ENCODE measurements at places on chromosomes 6 and 20.

- no peak for DNase-seq
Measured at GRCh38 chr6:24775520-24776058, 852 bp downstream of the GMNN start.

- DNase-seq: no peak
Measured at GRCh38 chr20:48448666-48449600, 378.9 kb downstream of the PREX1 start.

- no peak for DNase-seq
Measured at GRCh38 chr6:138382498-138383265, 5.0 kb downstream of the SMIM28 start.

GRCh38 chr6:43180058-43180457 is 1.9 kb upstream of the CUL9 start:
- no peak for DNase-seq

DNA sequence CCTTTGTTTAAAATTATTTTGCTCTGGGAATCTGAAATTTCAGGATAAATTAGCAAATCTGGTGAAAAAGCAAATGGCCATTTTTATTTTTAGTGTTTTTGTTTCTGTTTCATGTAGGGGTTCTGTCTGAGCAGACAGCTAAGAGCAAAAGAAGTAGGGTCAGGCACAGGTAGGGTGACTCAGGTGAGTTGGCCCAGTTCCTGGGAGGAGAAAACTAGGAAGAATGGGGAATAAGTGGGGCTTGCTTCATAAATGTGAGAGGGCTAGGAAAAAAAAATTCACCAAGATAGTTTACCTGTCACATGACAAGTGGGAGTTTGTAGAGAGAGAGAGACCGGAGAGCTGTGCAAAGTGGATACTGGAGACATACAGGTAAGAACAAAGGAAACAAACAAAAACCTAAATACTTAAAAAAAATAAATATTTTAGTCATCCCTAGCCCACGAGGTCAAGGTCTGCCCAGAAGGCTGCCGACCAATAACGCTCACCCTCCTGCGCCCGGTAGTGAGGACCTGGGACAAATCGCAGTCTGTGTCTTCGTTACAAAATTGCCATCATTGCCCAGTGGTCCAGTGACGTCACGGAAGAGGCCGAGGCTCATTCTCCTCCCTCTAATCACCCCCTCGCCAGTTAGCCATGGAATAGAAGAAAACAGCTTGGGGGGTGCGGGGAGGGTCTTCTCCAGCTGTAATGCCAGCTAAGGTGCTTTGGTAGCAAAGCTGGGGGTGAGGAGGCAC is 2.3 kb downstream of the THBD start:
- no peak for DNase-seq

GRCh38 chr6:152055517-152055916 is 248.0 kb downstream of the ESR1 start:
- no peak for DNase-seq

- no peak for DNase-seq
Measured at GRCh38 chr6:17483391-17484016, 90.1 kb downstream of the CAP2 start.

- DNase-seq: no peak
Measured at GRCh38 chr20:25459111-25459830, 51.8 kb downstream of the GINS1 start.

- DNase-seq: no peak
Measured at GRCh38 chr6:79586548-79586947, 44.6 kb upstream of the SH3BGRL2 start.

DNA sequence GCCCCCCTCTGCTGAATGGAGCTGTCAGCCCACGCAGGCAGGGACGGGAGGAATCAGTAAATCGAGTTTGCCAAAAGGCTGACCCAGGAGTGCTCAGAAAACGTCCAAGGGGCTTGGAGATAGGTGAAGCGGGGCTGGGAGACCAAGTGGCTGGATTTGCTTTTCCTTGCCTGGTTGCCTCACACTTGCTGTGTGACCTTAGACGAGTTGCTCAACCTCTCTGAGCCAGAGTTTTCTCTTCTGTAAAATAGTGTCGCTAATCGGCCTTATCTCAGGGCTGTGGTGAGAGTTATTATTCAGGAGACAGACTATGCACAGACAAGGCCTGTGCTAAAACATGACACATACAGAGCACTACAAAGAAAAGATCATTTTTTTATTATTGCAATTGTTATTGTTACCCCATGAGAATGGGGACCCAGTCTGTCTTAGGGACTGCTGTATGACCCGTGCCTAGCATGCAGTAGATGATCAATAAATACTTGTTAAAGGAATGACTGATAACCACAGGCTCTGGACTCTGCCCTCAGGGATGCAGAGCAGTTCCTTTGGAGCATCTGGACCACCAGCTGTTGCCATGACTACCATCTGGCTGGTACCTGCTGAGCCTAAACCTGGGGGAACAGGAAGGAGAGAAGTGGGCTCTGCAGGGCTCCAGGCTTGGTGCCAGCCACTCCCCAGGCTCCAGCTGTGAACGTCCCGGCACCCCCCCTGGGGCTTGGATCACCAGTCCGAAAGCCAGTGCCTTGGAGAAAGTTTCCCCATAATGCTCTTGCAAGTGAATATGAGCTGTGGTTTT is 901 bp downstream of the KCNK15 start:
- no peak for DNase-seq

DNA sequence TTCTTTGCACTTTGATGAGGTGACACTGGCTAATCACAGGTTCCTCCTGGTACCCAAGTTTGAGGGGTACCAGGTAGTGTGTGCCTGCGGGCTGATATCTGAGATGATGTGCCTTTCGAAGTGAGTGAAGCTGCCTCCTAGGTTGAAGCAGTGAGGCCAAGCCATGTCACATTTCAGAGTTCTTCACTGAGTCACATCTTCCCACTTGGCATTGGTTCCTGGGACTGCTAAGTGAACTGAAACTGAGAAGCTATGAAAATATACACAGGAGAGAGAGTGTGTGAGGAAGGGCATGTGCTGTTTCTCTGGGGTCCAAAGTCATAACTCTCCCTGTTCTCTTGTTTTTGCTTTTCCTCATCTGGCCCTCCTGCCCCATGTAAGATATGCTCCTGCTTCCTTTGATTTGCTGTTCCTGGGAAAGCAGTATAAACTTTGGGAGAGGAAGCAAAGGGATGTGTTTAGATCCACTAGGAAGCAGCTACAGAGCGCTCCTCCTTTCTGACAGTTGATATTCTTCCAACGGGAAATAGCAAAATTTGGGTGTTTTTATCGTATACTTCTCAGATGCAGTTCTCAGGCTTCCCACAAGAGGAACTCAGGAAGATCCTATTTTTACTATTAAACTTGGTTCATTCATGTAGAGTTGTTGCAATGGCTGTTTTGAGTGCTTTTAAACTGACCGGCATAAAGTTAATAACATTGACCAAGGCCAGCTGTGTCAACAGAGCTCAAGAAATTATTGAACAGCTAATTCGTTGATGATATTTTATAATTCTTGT is 153.7 kb downstream of the MOXD1 start:
- no peak for DNase-seq

- no peak for DNase-seq
Measured at GRCh38 chr6:90676516-90677300, 89.8 kb upstream of the MAP3K7 start.

Measured in thymus (tissue), 14 donors.